Psoas muscle (tissue), 8 donors: ENCODE measurements at places on chromosomes 11 and 22. TPM values are rescaled to one million over a fixed set of nuclear protein-coding genes. Genes with fewer than 3 reads are reported as not detected.
A peak's percentile ranks its signal among the peaks of the same experiment; 100 is the strongest.

DNA sequence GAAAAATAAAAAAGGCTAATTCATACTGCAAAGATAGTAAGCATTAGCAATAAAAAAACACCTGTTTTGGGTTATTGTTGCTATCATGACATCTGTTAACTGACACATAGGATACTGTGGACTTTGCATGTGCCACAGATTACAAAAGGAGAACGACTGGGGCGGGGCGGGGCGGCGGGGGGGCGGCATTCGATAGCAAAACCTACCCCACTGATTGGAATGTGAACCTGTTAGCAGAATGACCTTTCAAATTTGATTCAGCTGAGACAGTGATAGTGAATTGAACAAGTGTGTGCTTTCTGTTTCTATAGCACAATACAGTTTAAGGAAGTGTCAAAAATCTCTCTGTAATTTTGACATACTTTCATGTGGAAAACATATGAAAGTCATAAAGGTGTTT lies 14.9 kb downstream of the MMP20 start:
- DNase-seq, result no peak

DNA sequence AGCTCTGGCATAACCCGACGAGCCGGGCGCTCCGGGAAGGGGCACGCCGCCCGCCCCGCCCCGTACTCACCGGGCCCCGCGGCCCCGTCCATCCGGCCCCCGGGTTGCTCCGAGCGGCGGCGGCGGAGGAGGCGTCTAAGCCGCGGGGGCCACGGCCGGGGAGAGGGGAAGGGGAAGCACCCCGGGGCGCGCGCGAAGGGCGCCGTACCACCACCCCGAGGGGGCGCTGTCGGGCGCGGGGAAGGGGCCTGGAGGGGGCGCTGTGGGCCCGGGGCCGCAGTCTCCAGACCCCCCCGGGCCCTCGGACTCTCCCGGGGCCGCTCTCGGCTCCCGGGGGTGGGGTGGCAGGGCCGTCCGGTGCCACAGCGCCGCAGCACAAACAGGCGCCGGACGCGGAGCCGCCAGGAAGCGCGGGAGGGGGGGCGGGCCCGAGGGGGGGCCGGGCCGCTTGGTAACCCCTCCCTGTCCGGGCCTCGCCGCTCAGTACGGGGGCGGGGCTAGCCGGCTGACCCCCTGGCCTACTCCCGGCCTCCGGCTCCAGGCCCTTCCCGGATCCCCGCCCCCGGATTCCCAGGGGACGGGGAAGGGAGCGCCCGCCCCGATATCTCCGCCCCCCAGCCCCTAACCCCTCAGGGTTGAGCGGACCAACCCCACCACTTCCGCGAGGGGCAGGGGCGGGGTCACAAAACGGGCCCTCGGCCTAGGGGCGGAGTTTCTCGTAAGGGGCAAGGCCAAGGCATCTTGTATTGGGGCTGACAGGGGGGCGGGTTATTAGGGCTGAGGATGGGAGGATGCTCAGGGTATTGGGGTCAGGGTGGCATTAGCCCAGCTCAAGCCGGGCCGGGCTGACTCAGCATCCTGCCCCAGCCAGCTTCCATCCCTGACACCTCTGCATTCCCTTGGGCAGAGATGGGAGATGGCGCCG lies at the start of the genes EML3 and ROM1:
Gene EML3, minus strand, starts transcription at position 410 of the 925 bp plus-strand sequence. Its CDS starts 318 bp downstream, at position 92.
Gene ROM1, plus strand, starts transcription at position 892 of the 925 bp plus-strand sequence. Its CDS starts 25 bp downstream, at position 917.
- DNase-seq, result peak; percentile 94

DNA sequence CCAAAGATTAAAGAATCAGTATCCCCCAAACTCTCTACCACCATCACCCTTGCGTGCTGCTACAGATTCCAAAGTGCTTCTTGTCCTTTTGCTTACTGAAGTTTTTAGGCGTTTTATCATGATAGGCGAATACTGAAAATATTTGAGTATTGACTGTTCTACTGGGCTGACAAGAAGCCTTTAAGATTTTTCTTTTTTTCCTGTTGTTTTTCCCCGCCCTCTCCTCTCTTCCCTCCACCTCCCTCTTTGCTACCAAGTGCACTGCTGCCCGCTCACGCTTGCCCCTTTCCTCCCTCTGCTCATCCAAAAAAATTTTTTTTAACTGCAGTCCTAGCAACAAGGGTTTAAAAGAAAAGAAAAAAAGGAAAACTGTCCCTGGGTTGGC lies 679 bp downstream of the SPCS2 start:
- DNase-seq, result no peak

GRCh38 chr11:134119094-134119493 lies 50.2 kb downstream of the JAM3 start:
- DNase-seq, result no peak

Gene SPDYC
- polyA plus RNA-seq, result not detected

Gene SYT13
- 0.05 TPM for polyA plus RNA-seq
